ENCODE measurements at places on chromosomes 6 and 20.

DNA sequence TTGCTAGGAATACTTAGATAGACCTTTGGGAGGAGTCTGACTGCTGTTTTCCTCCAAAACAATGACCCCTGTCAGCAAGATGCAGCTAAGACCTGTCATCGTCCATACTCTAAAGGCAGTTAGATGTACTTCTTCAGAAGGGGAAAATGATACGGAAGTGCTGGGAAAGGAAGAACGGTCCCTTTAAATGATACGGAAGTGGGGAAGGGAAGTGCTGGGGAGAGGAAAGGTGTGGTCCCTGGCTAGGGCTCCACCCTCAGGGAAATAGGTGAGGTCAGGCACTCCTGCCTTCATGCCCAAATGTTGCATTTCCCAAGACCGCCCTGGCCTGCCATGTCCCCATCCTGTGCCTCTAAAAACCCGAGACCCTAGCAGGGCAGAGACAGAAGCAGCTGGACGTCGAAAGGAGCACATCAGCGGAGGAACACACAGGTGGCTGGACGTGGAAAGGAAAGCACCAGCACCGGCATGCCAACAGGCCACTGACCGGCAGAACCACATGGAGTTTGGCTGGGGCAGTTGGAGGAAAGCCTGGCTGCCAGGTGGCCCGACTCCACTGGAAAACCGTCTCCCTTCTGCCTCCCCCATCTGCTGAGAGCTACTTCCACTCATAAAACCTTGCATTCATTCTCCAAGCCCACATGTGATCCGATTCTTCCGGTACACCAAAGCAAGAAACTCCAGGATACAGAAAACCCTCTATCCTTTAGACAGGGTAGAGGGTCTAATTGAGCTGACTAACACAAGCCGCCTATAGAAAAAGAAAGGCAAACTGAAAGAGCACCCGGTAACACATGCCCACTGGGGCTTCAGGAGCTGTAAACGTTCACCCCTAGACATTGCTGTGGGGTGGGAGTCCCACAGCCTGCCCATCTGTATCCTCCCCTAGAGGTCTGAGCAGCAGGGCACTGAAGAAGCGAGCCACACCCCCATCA lies 94.6 kb downstream of the FAXC start:
- no peaks in the 10 kb centered on the region for H3K27me3 ChIP-seq
- H3K4me1 ChIP-seq, result no peaks in the 10 kb centered on the region
- H3K4me3 ChIP-seq, result no peak overlapping the region
- H3K27ac ChIP-seq, result no peak overlapping the region

- no peaks in the 10 kb centered on the region for H3K27me3 ChIP-seq
- H3K36me3 ChIP-seq, result no peaks in the 10 kb centered on the region
- peak overlapping the region; percentile 47 for H3K27ac ChIP-seq
- H3K4me1 ChIP-seq, result peaks cover 24% of the 10 kb centered on the region
- H3K4me3 ChIP-seq, result no peak overlapping the region
Measured at GRCh38 chr6:3746119-3746691, 5.3 kb downstream of the PXDC1 start.

DNA sequence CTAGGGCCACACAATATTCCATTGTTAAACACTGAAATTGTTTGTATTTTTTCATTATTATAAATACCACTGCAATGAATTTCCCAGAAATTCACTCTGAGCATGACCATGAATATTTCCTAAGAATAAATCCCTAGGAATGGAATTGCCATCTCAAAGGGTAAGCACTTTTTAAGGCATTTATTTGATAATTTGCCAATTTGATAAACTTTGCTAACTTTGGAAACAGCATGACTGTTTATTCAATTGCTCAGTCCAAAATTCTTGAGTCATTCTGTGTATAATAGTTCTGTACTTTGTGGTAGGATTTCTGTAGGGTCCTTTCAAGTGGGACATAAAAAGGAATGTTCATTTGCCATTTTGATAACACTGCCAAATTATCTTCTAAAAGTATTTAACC lies 44.2 kb upstream of the TOX2 start:
- no peak overlapping the region for H3K27ac ChIP-seq
- no peaks in the 10 kb centered on the region for H3K27me3 ChIP-seq
- no peaks in the 10 kb centered on the region for H3K36me3 ChIP-seq
- no peak for DNase-seq

GRCh38 chr6:161596807-161597520 lies 323.1 kb upstream of the AGPAT4 start:
- DNase-seq, result no peak
- H3K36me3 ChIP-seq, result no peaks in the 10 kb centered on the region
- no peak overlapping the region for H3K4me3 ChIP-seq
- no peaks in the 10 kb centered on the region for H3K4me1 ChIP-seq

- no peak for DNase-seq
- H3K4me1 ChIP-seq, result no peaks in the 10 kb centered on the region
- H3K27ac ChIP-seq, result no peak overlapping the region
- no peaks in the 10 kb centered on the region for H3K27me3 ChIP-seq
- H3K4me3 ChIP-seq, result no peak overlapping the region
- H3K36me3 ChIP-seq, result no peaks in the 10 kb centered on the region
Measured at GRCh38 chr6:149013586-149014344, 266.9 kb downstream of the UST start.

- no peak for DNase-seq
- no peaks in the 10 kb centered on the region for H3K4me1 ChIP-seq
- no peak overlapping the region for H3K27ac ChIP-seq
- H3K27me3 ChIP-seq, result no peaks in the 10 kb centered on the region
- peaks cover 3% of the 10 kb centered on the region for H3K36me3 ChIP-seq
Measured at GRCh38 chr6:21064756-21065340, 528.7 kb upstream of the SOX4 start.

- no peak for DNase-seq
- no peak overlapping the region for H3K4me3 ChIP-seq
- peaks cover 16% of the 10 kb centered on the region for H3K4me1 ChIP-seq
- no peak overlapping the region for H3K27ac ChIP-seq
Measured at GRCh38 chr20:2130062-2130591, 28.5 kb downstream of the STK35 start.

DNA sequence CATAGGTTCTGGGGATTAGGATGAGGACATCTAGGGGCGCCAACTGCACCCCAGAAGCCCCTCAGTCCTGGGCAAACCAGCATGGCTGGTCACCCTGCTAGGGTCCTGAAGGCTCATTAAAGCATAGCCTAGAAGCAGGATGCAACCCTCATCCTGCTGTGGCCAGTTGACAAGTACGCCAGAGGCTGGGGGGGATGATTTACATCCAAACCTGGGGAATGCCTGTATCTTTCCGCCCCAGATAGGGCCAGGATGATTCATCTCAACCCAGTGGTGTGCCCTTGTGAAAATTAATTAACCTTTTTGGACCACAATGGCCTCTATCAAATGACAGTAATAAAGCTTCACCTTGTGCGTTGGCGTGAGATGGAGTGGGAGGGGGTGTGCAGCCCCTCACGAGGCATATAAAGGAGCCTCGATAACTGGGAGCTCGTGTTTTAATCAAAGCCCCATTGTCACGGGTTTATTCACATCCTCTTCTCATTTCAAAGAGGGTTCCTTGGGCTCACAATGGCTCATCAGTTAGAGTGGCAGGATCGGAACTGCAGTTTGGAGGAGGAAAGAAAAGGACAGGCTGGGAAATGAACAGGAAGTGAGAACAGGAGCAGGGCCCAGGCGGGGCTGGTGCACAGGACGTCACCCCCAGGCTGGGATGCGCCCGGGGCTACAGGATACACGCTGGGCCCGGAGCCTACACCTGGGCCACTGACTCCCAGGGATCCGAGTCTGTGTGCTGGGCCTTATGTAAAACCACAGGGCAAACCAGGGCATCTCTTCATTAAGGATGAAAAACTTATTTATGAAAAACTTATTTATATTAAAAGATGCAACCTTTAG lies 121.8 kb upstream of the PHACTR3 start:
- DNase-seq, result no peak
- no peaks in the 10 kb centered on the region for H3K36me3 ChIP-seq
- H3K27me3 ChIP-seq, result peaks cover 5% of the 10 kb centered on the region
- H3K4me3 ChIP-seq, result no peak overlapping the region
- H3K27ac ChIP-seq, result no peak overlapping the region
- no peaks in the 10 kb centered on the region for H3K4me1 ChIP-seq

DNA sequence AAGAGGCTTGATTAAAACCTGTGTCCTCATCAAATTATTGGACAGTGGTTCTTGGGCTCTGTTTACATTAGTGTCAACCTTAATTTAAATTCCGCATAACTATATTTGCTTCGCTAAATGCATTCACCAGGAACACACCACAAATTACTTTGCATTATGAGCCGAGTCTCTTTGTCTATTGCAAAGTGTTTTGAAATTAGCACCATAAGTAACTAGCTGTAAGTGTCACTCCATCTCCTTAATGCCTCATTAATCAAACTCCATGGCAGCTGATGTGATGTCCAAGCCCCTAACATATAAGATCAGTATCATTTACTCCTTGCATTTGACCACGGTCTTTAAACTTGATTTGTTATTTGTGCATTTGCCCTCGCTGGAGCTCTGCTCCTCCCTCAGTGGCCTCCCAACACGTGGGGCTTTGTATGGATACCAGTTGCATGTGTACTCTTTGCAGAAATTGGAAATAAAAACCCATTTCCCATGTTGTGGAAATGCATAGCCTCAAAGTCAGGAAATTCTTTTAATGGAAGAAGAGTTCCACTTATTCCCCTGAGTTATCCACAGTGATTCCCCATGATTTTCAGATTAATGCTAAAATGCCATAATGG lies 24.6 kb downstream of the FOXA2 start:
- no peaks in the 10 kb centered on the region for H3K4me1 ChIP-seq
- H3K27me3 ChIP-seq, result peaks cover 10% of the 10 kb centered on the region
- H3K4me3 ChIP-seq, result no peak overlapping the region

GRCh38 chr6:155519176-155519738 lies 63.6 kb upstream of the NOX3 start:
- DNase-seq, result no peak
- H3K4me1 ChIP-seq, result no peaks in the 10 kb centered on the region
- H3K27ac ChIP-seq, result no peak overlapping the region
- no peaks in the 10 kb centered on the region for H3K36me3 ChIP-seq

DNA sequence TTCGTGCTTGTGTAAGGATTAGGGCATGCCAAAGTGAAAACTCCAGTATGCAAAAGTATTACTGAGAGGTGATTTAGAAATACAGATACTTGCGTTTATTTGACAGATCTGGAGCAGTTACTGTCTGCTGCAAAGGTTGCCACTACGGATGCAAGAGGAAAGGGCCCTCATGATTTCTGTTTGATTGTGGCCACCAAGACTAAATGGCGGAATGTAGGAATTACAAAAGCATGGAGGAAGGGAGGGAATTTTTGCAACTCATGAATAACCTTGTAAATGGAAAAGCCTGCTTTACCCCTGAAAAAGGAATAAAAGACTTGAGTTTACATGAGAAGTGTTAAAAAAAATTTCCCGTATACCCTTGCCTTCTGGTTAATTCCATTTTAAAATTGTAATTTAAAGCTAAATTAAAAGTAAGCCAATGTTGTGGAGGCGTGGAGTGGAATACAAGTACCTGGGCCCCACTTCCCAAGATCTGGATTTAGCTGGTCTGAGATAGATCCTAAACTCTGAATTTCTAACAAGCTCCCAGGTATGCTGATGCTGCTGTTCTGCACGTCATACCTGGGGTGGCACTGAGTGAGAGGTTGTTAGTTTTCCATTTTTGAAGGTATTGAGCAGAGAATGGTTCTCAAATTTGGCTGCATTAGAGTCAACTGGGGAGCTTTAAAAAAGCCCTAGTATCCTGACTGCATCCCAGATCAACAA lies 56.6 kb upstream of the NKX2-2 start:
- H3K4me1 ChIP-seq, result no peaks in the 10 kb centered on the region
- no peak overlapping the region for H3K27ac ChIP-seq
- H3K4me3 ChIP-seq, result no peak overlapping the region

GRCh38 chr20:46850896-46851295 lies 43.7 kb upstream of the EYA2 start:
- H3K36me3 ChIP-seq, result no peaks in the 10 kb centered on the region
- no peak overlapping the region for H3K27ac ChIP-seq
- H3K4me3 ChIP-seq, result no peak overlapping the region
- H3K27me3 ChIP-seq, result no peaks in the 10 kb centered on the region

DNA sequence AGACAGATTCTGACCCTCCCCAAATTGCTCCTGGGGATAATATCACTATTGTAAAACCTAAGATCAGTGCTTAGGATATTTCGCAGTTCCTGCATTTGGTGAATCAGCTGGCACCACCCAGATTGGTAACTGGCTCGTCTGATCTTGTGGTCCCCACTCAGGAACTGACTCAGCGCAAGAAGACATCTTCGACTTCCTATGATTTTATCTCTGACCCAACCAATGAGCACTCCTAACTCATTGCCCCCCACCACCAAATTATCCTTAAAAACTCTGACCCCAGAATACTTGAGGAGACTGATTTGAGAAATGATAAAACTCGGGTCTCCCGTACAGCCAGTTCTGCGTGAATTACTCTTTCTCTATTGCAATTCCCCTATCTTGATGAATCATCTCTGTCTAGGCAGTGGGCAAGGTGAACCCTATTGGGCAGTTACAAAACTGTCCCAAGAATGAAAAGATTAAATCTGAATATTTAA lies 55.7 kb upstream of the PRND start:
- H3K27me3 ChIP-seq, result no peaks in the 10 kb centered on the region
- H3K4me1 ChIP-seq, result peaks cover 34% of the 10 kb centered on the region
- H3K4me3 ChIP-seq, result peak overlapping the region; percentile 0
- DNase-seq, result peak; percentile 70
- peak overlapping the region; percentile 75 for H3K27ac ChIP-seq
- no peaks in the 10 kb centered on the region for H3K36me3 ChIP-seq

DNA sequence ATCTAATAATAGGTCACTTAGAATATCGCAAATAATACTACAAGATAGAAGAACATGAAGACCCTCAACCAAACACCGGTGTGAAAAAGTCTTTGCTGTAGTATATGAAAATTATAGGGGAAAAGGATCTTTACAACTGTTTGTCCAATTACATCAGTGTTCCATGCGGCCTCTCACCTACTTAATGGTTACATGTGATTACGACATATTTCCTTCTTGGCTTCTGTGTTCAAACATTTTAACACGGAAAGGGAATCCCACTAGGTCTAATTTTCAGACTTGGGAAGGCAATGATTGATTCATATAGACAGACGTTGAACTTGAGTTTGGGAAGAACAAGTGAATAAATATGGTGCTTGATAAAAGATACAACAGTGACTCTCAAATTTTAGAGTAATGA lies 273.4 kb downstream of the KIF16B start:
- H3K4me3 ChIP-seq, result no peak overlapping the region
- no peak overlapping the region for H3K27ac ChIP-seq
- H3K27me3 ChIP-seq, result no peaks in the 10 kb centered on the region
- no peak for DNase-seq
- H3K36me3 ChIP-seq, result no peaks in the 10 kb centered on the region

- H3K27ac ChIP-seq, result no peak overlapping the region
- H3K4me1 ChIP-seq, result no peaks in the 10 kb centered on the region
- no peak for DNase-seq
- H3K4me3 ChIP-seq, result no peak overlapping the region
Measured at GRCh38 chr20:47558295-47559066, 56.8 kb downstream of the NCOA3 start.

GRCh38 chr6:128659878-128660622 lies 139.7 kb upstream of the PTPRK start:
- no peaks in the 10 kb centered on the region for H3K36me3 ChIP-seq
- no peak overlapping the region for H3K27ac ChIP-seq
- H3K4me3 ChIP-seq, result no peak overlapping the region
- no peaks in the 10 kb centered on the region for H3K4me1 ChIP-seq

- H3K27me3 ChIP-seq, result peaks cover 42% of the 10 kb centered on the region
- no peak within 1 kb of the TSS for H3K27ac ChIP-seq
- H3K4me3 ChIP-seq, result peak within 1 kb of the TSS; percentile 31
Measured at GRCh38 chr6:131950767-131951575, at the start of gene CCN2. CCN2 (minus strand) TSS chr6:131951372; CDS start chr6:131951172, 200 bp downstream.

GRCh38 chr6:123276546-123276980 lies 280.5 kb downstream of the CLVS2 start:
- H3K4me1 ChIP-seq, result no peaks in the 10 kb centered on the region
- no peak for DNase-seq
- no peak overlapping the region for H3K27ac ChIP-seq

Data from natural killer cell (primary cell).